ENCODE measurements at places on chromosomes 12 and 14. TPM values are rescaled to one million over a fixed set of nuclear protein-coding genes. Genes with fewer than 3 reads are reported as not detected.
A peak's percentile ranks its signal among the peaks of the same experiment; 100 is the strongest.

GRCh38 chr12:116606397-116606796 lies 47.2 kb downstream of the MAP1LC3B2 start:
- no peak overlapping the region for H3K4me3 ChIP-seq
- DNase-seq: no peak
- no peak overlapping the region for H3K27ac ChIP-seq
- H3K36me3 ChIP-seq: no peaks in the 10 kb centered on the region
- H3K27me3 ChIP-seq: no peaks in the 10 kb centered on the region
- H3K4me1 ChIP-seq: no peaks in the 10 kb centered on the region

DNA sequence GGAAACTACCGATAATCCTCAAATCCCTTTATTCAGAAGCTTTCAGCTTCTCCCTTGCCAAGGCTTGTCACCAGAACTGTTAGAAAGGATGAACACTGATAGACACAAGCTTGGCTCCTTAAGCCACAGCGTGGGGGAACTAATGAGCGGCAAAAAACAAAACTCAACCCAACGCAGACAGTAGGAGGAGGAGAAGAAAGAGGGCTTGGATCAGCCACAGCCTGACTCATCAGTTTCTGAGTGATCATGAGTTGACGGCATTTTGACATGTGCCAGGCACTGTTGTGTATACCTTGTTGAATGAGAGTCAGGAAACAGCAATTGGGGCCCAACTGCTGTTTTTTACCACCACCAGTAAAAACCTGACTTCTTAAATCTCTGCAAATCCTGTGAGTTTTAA lies 23.7 kb downstream of the PLXNC1 start:
- H3K36me3 ChIP-seq: peaks cover 9% of the 10 kb centered on the region
- no peak overlapping the region for H3K27ac ChIP-seq
- H3K4me1 ChIP-seq: peaks cover 5% of the 10 kb centered on the region
- no peak for DNase-seq
- H3K27me3 ChIP-seq: no peaks in the 10 kb centered on the region
- H3K4me3 ChIP-seq: no peak overlapping the region

- H3K4me1 ChIP-seq: no peaks in the 10 kb centered on the region
- H3K4me3 ChIP-seq: no peak overlapping the region
- DNase-seq: no peak
- H3K27ac ChIP-seq: no peak overlapping the region
- H3K36me3 ChIP-seq: peaks cover 77% of the 10 kb centered on the region
- no peaks in the 10 kb centered on the region for H3K27me3 ChIP-seq
Observed at GRCh38 chr12:131732996-131733615, 22.2 kb downstream of the SFSWAP start.

DNA sequence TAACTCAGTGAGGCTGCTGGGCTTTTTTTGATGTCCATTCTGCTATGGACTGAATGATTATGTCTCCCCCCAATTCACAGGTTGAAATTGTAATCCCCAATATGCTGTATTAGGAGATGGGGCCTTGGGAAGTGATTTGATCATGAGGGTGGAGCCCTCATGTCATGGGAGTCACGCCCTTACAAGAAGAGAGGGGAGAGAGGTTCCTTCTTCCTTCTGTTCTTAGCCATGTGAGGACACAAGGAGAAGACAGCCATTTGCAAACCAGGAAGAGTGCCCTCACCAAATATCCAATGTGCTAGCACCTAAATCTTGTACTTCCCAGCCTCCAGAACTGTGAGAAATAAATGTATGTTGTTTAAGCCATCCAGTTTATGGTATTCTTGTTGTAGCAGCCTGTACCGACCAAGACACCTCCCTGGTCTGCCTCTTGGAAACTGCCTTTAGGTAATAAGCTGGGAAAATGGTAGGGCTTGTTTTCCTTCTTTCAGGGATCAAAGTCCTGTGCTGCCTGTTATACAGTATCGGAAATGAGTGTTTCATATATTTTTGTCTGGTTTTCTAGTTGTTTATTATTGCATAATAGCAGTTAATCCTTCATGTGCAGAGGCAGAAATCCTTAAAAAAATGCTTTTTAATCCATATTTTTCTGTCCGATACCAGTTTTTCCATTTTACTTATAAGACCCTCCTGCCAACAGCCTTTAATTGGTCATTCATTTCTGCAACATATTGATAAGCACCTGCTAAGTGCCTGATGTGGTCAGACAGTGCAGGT lies 16.3 kb downstream of the BORCS5 start:
- DNase-seq: no peak
- H3K27ac ChIP-seq: peak overlapping the region; percentile 29
- no peaks in the 10 kb centered on the region for H3K27me3 ChIP-seq
- H3K4me3 ChIP-seq: no peak overlapping the region
- peaks cover 3% of the 10 kb centered on the region for H3K36me3 ChIP-seq
- H3K4me1 ChIP-seq: peaks cover 10% of the 10 kb centered on the region

DNA sequence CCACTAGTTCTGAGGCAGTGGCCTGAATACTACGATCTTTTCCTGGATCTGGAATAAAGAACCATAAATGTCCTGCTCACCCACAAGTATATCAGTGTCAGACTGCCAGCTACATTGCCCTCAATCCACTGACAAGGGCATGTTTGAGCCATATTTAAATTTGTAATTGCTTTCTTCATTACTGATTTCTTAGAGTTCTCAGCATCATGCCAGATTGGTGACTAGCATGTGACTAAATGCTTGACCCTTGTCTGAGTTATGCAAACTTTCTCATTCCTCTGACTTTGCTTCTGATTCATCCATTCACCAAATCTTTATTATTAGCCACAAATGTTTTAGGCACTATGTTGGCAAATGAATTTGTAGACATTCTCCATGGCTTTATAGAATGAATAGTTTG lies 143.6 kb upstream of the SLC16A7 start:
- no peaks in the 10 kb centered on the region for H3K36me3 ChIP-seq
- no peak overlapping the region for H3K27ac ChIP-seq
- no peaks in the 10 kb centered on the region for H3K4me1 ChIP-seq
- H3K4me3 ChIP-seq: no peak overlapping the region
- peak; percentile 23 for DNase-seq

GRCh38 chr14:90273532-90273931 lies 17.2 kb downstream of the PSMC1 start:
- H3K27ac ChIP-seq: no peak overlapping the region
- H3K4me3 ChIP-seq: no peak overlapping the region
- no peaks in the 10 kb centered on the region for H3K4me1 ChIP-seq
- H3K36me3 ChIP-seq: peaks cover 79% of the 10 kb centered on the region

DNA sequence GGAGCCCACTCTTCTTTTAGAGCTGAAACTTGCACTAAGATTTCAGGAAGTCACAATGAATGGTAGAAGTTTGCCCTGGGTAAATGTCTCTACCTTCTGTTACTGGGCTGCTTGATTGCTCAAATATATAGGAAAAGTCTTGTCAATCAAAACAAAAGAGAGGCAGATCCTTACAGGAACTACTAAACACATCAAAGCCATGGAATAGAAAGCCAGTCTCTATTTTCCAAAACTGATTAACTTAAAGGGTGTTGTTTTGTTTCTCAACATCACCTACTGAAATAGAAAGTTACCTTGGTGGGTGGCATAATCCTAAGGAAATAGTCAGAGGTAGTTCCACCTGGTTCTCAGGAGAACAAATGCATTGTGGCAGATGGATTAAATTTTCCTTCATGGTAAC lies at the start of gene GPHB5:
Gene GPHB5, minus strand, starts transcription at position 101 of the 400 bp plus-strand sequence. CDS start 1,086 bp downstream, outside the sequence.
- no peak for DNase-seq
- H3K4me1 ChIP-seq: no peaks in the 10 kb centered on the region

GRCh38 chr14:22888662-22889061 lies 5.6 kb downstream of the REM2 start:
- peaks cover 18% of the 10 kb centered on the region for H3K4me1 ChIP-seq
- DNase-seq: no peak
- H3K27me3 ChIP-seq: no peaks in the 10 kb centered on the region
- H3K27ac ChIP-seq: no peak overlapping the region
- no peak overlapping the region for H3K4me3 ChIP-seq

- H3K27ac ChIP-seq: no peak overlapping the region
- no peak for DNase-seq
- H3K36me3 ChIP-seq: no peaks in the 10 kb centered on the region
- H3K4me1 ChIP-seq: peaks cover 4% of the 10 kb centered on the region
Observed at GRCh38 chr12:46553911-46554310, 181.3 kb upstream of the SLC38A2 start.

DNA sequence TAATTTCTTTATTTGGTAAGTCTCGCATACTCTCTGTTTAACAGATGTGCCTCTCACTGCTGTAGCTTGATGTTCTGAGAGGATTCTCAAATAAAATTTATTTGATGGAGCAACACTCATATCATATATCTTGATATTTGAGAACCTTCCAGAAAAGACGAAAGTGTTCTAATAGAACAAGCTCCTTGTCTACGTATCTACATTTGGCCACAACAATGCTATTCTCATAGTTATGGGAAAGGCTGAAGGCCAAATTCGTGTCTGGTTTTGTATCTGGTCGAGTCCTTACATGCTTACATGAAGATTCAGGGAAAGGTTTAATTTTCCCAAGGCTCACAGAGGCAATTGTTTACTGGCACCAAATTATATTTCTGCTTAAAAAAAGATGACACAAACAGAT lies 186.7 kb upstream of the SLC38A2 start:
- H3K4me3 ChIP-seq: no peak overlapping the region
- no peaks in the 10 kb centered on the region for H3K27me3 ChIP-seq
- no peaks in the 10 kb centered on the region for H3K36me3 ChIP-seq
- H3K27ac ChIP-seq: no peak overlapping the region

GRCh38 chr12:14774074-14774905 lies 29.0 kb downstream of the WBP11 start:
- peak overlapping the region; percentile 79 for H3K4me3 ChIP-seq
- peak overlapping the region; percentile 95 for H3K27ac ChIP-seq
- no peaks in the 10 kb centered on the region for H3K36me3 ChIP-seq
- peaks cover 20% of the 10 kb centered on the region for H3K4me1 ChIP-seq

- peak overlapping the region; percentile 93 for H3K27ac ChIP-seq
- DNase-seq: no peak
- H3K36me3 ChIP-seq: peaks cover 21% of the 10 kb centered on the region
- peaks cover 30% of the 10 kb centered on the region for H3K4me1 ChIP-seq
- peak overlapping the region; percentile 96 for H3K4me3 ChIP-seq
- no peaks in the 10 kb centered on the region for H3K27me3 ChIP-seq
Observed at GRCh38 chr14:68977718-68978171, 1.4 kb downstream of the ACTN1 start.

DNA sequence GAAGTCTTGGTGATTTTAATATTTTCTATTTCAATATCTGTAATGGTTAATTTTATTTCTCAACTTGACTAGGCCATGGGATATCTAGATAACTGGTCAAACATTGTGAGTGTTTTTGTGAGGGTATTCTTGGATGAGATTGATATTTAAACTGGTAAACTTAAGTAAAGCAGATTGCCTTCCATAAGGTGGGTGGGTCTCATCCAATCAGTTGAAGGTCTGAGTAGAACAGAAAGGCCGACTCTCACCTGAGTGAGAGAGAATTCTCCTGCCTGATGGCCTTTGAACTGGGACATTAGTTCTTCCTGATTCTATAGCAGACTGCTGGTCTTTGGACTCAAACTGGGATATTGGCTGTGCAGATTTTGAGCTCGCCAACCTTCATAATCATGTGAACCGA lies 36.3 kb downstream of the OTOGL start:
- H3K27ac ChIP-seq: no peak overlapping the region
- no peaks in the 10 kb centered on the region for H3K4me1 ChIP-seq
- H3K4me3 ChIP-seq: no peak overlapping the region
- DNase-seq: no peak

DNA sequence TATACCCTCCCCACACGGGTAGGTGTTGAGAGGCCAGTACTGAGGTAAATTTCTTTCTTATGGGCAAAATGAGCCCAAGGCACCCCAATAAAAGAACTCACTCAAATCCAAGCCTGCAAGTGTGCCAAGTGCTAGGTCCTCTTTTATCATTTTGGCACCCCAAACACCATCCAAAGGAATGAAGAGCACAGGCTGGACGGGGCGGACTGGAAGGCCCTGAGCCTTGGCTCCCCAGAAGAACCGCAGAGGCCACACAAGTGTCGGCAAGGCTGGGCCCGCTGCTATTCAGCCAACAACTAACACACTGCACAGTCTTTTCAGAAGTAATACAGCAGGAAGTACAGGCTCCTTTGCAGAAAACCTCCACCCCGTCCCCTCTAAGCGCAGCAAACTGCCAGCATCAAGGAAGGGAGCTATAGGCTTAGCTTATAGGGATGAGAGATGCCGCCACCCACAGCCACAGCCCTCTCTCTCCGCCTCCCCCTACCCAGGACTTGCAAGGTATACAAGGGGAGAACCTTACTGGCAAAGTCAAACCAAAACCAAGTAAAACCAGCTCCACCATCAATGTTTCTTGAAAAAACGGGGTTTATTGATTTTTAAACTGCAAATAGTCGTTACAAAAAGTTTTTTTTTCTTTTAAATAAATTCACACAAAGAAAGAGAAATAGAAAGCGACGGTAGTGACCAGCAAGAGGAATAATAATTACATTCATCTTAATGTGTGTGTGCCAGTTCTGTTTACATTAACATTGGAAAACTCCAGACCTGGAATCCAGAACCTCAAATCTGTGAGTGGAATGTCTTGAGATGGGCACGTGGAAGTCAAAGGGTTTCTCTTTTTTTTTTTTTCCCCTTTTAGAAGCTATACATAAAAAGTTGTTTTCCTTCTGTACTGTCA lies 5.5 kb downstream of the ZFP36L1 start:
- H3K27me3 ChIP-seq: no peaks in the 10 kb centered on the region
- peak overlapping the region; percentile 93 for H3K27ac ChIP-seq
- H3K4me3 ChIP-seq: no peak overlapping the region
- DNase-seq: no peak
- H3K36me3 ChIP-seq: peaks cover 39% of the 10 kb centered on the region

GRCh38 chr12:51777973-51778372 lies 70.5 kb downstream of the FIGNL2 start:
- no peaks in the 10 kb centered on the region for H3K36me3 ChIP-seq
- no peak overlapping the region for H3K4me3 ChIP-seq
- H3K27me3 ChIP-seq: no peaks in the 10 kb centered on the region
- H3K4me1 ChIP-seq: no peaks in the 10 kb centered on the region
- H3K27ac ChIP-seq: no peak overlapping the region

DNA sequence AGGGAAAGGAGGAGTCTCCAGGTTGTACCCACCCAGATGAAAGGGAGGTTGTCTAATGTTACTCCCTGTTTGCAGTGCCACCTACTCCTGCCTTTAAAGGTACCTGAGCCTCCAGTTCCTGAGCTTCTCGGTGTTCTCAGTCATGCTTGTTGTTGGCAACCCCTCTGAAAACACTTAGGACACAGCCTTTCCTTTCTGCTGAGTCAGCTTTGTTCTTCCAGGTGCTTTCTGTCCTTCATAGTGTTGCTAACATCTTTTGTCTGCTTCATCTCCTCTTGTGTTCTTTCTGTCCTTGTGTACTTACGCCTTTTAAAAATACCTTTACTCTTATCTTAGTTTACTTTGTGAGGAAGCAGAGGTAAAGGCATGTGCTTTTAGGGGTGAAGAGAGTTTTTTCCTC lies 97.0 kb upstream of the NEDD1 start:
- no peak overlapping the region for H3K27ac ChIP-seq
- H3K36me3 ChIP-seq: no peaks in the 10 kb centered on the region
- H3K4me3 ChIP-seq: no peak overlapping the region

Gene CMKLR1
- polyA plus RNA-seq: 3.4 TPM

Gene PAPLN
- polyA plus RNA-seq: 69.1 TPM

Gene LIMA1
- polyA plus RNA-seq: 191 TPM

Gene CCDC177
- 0.07 TPM for polyA plus RNA-seq

Gene ZFHX2
- polyA plus RNA-seq: 4.1 TPM

Gene LBHD2
- polyA plus RNA-seq: not detected

Gene BCL11B
- 4.0 TPM for polyA plus RNA-seq
